ENCODE measurements at places on chromosomes 6 and 20.

- DNase-seq, result no peak
Measured at GRCh38 chr6:162777091-162777490, 49.3 kb downstream of the PACRG start.

- DNase-seq, result no peak
Measured at GRCh38 chr6:40499215-40499614, 87.9 kb downstream of the LRFN2 start.

DNA sequence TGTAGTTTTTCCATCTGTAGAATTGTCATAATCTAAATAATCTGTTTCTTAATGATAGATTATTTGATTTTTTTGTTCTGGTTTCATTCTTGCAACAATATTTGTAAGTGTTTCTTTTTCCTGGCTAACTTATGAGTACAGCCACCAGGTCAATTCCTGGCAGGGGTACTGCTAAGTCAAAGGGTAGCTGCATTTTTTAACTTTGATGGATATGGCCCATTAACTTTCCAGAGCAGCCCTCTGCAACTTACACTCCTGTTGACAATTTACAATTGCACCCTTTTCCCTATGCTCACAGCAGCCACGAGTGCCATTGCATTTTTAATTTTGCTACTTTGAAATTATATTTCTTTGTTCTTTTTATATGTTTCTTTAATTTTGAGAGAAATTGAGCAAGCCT lies 209.3 kb upstream of the CST7 start:
- no peak for DNase-seq

GRCh38 chr6:84059082-84059481 lies 25.5 kb downstream of the MRAP2 start:
- no peak for DNase-seq

GRCh38 chr20:3046677-3047462 lies 1.0 kb downstream of the MRPS26 start:
- DNase-seq, result no peak

DNA sequence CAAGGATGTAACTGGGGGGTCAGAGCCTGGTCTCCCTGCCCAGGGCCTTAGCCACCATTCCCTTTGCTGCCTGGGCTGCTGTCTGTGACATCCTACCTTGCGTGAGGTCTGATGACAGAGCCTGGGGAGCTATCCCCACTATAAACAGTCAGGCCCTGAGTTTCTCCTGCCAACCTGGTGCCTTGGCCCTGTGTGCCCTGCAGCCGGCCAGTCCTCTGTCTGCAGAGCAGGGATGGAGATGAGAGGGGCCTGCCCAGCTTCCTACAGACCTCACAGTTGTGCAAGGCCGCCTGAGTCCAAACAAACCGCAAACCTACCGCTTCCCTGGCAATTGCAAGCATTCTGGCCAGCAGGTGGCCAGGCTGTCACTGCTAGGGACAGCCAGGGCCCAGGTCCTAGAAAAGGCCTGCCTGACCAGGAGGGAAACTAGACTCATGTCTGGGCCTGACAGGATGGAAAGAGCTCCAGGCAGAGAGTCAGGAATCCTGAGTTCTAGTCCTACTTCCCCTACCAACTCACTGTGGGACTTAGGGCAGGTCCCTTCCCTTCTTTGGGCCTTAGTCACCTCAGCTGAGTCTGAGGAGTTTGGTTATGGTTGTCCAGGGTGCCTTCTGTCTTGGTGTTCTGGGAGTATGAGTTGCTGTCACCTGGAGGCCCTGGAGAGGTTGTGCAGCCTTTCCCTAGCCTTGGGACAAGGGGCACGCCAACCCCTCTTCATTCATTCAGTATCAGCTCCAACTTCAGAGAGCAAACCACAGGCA lies 86.2 kb downstream of the VEGFA start:
- peak; percentile 42 for DNase-seq

GRCh38 chr20:3350422-3350821 lies 57.0 kb downstream of the DNAAF9 start:
- DNase-seq, result no peak

- no peak for DNase-seq
Measured at GRCh38 chr6:137848672-137849071, 18.4 kb upstream of the TNFAIP3 start.

DNA sequence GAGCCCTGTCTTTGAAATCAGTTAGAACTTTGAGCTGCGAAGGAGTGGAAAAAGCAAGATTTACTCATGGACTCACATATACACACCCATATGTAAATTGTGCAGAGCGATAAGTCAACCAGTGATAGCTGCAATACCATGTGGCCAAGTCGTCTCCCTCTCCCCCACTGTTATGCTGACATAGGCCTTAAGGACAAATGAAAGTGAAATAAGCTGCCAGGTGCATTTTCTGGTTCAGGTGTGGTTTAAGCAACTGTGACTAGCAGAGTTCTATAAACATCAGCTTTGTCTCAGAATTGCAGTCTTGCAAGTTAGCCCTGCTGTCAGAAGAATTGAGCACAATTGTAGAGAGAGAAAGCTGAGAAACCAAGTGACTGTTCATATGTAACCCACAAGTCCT lies 9.6 kb downstream of the FAM83B start:
- DNase-seq, result no peak

- no peak for DNase-seq
Measured at GRCh38 chr20:51985013-51985415, 182.7 kb upstream of the SALL4 start.
